ENCODE measurements at places on chromosomes 12 and 14.
A peak's percentile ranks its signal among the peaks of the same experiment; 100 is the strongest.

DNA sequence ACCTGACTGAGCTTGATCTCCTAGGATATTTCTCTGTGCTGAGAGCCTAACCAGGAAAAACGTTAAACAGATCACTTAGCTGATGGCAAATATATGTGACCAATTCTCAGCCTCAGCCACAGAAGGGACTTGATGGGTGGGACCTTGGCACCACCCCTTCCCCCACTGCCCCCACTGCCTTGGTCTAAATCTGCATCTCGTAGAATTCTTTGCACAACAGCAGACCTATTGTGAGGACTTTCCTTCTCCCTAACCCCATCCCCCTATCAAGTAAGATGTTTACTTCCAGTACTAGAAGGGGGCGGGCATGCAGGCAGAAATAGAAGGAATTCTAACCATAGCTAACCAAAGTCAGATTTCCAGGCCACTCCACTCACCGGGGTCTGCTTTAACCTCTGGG lies 313.2 kb downstream of the PCNX1 start:
- no peak for DNase-seq

- DNase-seq = no peak
These were observed 176.0 kb downstream of the GRIP1 start for GRCh38 chr12:66502911-66503310.

DNA sequence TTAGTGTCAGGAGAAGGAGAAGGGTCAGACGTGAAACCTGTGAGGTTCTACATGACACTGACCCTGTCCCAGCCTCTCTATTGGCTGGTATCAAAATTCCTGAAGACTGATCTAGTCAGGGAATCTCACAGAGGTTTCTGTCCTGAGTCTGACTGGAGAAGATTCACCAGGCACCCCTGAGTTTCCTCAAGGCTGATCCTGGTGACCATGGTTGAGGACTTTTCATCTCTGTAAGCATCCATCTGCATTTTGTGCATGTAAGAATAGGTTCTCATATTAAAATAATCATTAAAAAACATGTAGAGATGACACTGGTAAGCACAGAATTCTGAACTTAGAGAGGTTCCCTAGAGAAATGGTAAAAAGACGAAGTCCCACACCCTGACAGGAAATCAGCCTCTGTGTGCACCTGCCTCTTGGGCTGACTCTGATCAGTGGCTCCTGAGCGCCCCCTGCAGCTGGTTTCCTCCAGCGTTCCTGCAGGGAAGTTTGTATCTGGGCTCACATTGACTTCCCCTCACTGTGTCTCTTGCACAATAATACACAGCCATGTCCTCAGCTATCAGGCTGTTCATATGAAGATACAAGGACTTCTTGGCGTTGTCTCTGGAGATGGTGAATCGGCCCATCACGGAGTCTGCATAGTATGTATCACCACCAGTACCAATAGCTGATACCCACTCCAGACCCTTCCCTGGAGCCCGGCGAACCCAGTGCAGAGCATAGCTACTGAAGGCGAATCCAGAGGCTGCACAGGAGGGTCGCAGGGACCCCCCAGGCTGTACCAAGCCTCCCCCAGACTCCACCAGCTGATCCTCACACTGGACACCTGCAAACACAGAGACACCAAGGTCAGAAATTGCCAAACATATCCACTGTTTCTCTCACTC lies 991.9 kb downstream of the TMEM121 start:
- no peak for DNase-seq

GRCh38 chr12:124321040-124321481 lies 26.2 kb downstream of the RFLNA start:
- DNase-seq = peak; percentile 82

- DNase-seq = no peak
These were observed 3.6 kb upstream of the RAD51AP1 start for GRCh38 chr12:4535092-4535491.

Measured in femur (tissue), 1 donor.